ENCODE measurements at places on chromosomes 16 and 17. TPM values are rescaled to one million over a fixed set of nuclear protein-coding genes. Genes with fewer than 3 reads are reported as not detected.

DNA sequence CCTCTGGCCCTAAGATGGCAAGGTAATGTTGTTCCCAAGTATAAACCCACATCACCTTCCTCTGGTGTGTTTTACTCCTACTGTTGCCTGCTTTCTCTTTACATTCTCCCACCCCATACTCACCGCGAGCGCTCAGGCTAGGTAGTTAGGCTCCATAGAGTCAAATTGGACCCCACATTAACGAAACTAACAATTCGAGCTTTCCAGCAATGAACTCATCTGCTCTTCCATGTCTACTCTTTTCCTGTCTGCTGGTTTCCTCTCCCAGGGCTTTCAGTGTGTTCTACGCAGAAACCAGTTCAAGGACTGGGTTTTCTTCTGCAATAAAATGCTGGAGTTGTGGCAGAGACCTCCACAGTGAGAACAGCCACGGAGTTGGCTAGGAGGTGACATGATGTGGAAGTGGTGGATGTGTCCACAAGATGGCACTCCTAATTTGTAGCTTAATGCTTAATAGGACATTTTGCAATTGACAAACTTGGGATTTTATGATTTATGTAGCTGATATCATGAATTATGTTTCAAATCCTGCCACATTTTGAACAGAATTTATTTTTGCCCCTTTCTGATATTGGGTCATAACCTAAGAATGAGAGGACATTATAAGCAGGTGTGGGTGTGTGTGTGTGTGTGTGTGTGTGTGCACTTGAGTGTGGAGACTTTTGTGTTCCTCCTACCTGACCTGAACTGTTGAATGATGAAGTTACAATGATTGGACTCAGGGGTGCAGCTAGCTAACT lies 2.2 kb upstream of the UQCRC2 start:
- H3K27ac ChIP-seq: no peak overlapping the region
- H3K4me1 ChIP-seq: peaks cover 3% of the 10 kb centered on the region
- no peak overlapping the region for H3K4me3 ChIP-seq
- DNase-seq: peak; percentile 51

SPATA32 gene
- total RNA-seq: not detected

GRCh38 chr17:37180376-37180775 lies 195.4 kb upstream of the C17orf78 start:
- no peaks in the 10 kb centered on the region for H3K36me3 ChIP-seq
- no peak for DNase-seq
- H3K27ac ChIP-seq: no peak overlapping the region
- no peaks in the 10 kb centered on the region for H3K27me3 ChIP-seq
- H3K4me1 ChIP-seq: peaks cover 5% of the 10 kb centered on the region

- no peak for DNase-seq
- no peaks in the 10 kb centered on the region for H3K36me3 ChIP-seq
- no peaks in the 10 kb centered on the region for H3K4me1 ChIP-seq
- no peak overlapping the region for H3K27ac ChIP-seq
Observed at GRCh38 chr16:83550183-83550569, 257.6 kb upstream of the HSBP1 start.

GRB7 gene
- total RNA-seq: under 0.01 TPM

DNA sequence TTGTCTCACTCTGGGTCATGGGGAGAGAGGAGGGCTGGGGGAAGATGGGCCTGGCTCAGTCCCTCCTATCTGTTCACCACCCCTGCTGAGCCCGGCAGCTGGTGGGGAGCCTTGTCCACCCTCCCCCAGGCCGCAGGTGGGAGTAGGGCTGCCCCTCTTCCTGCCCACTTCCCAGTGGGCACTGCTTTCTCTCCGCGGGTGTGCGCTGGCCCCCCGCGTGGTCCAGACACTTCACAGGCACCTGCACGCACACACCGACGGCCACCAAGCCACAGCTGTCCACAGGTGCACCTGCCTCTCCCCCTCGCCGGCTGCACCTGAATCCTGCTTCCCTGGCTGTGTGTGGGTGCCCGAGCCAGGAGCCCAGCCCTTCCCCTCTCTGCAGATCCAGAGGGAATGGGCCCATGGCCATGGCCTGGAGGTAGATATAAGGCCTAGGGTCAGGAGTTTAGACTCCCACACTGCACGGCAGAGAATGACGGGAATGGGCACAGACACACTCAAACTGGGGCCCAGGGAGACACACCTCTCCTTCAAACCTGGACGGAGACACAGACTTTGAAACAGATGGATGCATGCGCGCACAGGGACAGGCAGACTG lies 2.0 kb downstream of the NHERF2 start:
- no peaks in the 10 kb centered on the region for H3K27me3 ChIP-seq
- DNase-seq: no peak
- no peak overlapping the region for H3K27ac ChIP-seq
- peaks cover 2% of the 10 kb centered on the region for H3K36me3 ChIP-seq
- H3K4me1 ChIP-seq: peaks cover 29% of the 10 kb centered on the region

DNA sequence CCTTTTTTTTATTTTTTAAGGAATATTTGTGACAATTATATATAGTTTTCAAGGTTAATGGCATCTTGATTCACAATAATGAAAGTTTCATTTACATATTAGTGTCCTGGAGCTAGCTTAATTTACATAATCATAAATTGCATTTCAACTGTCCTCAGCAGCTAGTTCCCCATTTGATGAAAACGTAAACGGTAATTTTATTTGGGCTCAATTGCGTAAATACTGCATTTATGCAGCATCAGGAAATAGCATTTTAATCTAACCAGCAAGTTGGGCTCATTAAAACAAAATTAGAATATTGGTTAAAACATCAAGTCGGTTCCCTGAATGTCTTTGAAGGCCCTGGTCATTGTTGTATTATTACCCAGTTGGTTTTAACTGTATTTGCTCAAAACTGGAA lies 136.8 kb upstream of the CDH5 start:
- no peaks in the 10 kb centered on the region for H3K36me3 ChIP-seq
- no peak overlapping the region for H3K27ac ChIP-seq
- H3K4me3 ChIP-seq: no peak overlapping the region
- no peaks in the 10 kb centered on the region for H3K27me3 ChIP-seq

DNA sequence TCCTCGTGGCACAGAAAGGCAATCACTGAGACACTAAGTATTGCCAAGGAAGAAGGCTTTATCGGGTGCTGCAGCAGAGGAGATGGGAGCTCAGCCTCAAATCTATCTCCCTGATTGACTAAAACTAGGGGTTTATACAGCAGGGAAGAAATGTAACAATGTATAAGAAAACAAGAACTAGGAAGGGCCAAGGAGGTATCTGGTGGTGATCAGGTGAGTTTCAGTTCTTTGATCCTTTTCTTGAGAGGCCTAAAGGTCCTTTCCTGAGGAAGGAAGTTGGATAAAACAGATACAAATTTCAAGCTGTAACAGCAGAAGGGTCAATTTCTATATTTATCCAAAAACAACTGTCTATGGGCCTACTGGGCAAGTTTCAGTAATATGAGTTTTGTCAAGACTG lies 212.4 kb downstream of the COPRS start:
- DNase-seq: no peak
- no peaks in the 10 kb centered on the region for H3K27me3 ChIP-seq
- H3K27ac ChIP-seq: no peak overlapping the region
- H3K4me3 ChIP-seq: no peak overlapping the region
- H3K36me3 ChIP-seq: no peaks in the 10 kb centered on the region
- no peaks in the 10 kb centered on the region for H3K4me1 ChIP-seq

DNA sequence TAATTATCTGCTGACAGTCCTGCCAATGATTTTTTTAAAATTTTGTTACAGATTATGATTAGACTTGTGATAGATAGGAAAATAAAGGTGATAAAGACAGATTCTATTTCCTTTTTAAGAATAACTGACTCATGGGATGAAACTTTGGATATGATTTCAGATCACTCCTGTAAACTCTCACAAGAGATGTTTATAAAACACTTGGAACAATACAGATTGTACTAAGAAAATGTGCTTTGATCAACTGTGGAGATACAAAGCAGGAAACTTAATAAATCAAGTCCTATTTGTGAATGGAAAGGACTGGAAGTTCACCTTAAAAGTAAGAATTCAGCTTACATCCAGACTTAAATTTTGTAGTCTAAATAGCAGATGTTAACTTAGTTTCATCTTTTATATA lies 21.4 kb downstream of the MRTFB start:
- H3K4me3 ChIP-seq: no peak overlapping the region
- DNase-seq: peak; percentile 25
- no peaks in the 10 kb centered on the region for H3K27me3 ChIP-seq
- H3K36me3 ChIP-seq: no peaks in the 10 kb centered on the region

- H3K36me3 ChIP-seq: no peaks in the 10 kb centered on the region
- H3K27ac ChIP-seq: no peak overlapping the region
- H3K4me3 ChIP-seq: no peak overlapping the region
- H3K4me1 ChIP-seq: no peaks in the 10 kb centered on the region
Observed at GRCh38 chr16:10675216-10675615, 19.5 kb downstream of the TEKT5 start.

DNA sequence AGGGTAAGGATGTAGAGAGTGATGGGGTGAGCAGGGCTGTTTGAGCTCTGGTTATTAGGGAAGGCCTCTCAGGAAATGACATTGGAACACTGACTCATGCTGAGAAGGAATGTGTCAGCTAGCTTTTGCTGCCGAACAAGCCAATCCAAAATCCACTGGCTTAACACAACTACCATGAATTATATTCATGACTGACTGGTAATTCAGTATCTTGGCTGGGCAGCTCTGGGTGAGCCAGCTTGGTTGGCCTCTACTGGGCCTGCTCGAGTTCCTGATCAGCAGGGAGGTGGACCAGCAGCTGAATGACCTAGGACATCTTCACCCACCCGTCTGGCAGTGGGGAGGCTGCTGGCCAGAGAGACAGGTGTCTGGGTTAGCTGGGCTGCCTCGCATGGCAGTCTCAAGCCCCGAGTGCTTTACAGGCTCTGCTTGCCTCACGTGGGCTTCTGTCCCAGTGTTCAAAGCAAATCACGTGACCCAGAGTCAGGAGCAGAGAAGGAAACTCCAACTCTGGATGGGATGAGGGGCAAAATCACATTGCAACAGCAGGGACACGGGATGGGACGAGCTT lies 209.4 kb downstream of the KATNIP start:
- H3K4me1 ChIP-seq: peaks cover 4% of the 10 kb centered on the region
- peak overlapping the region; percentile 38 for H3K27ac ChIP-seq
- H3K27me3 ChIP-seq: no peaks in the 10 kb centered on the region
- H3K4me3 ChIP-seq: no peak overlapping the region
- peak; percentile 55 for DNase-seq

GRCh38 chr17:77460514-77461046 lies 319.8 kb downstream of the SEC14L1 start:
- H3K4me1 ChIP-seq: peaks cover 13% of the 10 kb centered on the region
- H3K36me3 ChIP-seq: peaks cover 3% of the 10 kb centered on the region
- DNase-seq: no peak
- H3K27me3 ChIP-seq: no peaks in the 10 kb centered on the region
- H3K4me3 ChIP-seq: no peak overlapping the region

GAS2L2 gene
- total RNA-seq: not detected

- H3K27ac ChIP-seq: no peak overlapping the region
- H3K27me3 ChIP-seq: peaks cover 5% of the 10 kb centered on the region
- H3K4me3 ChIP-seq: no peak overlapping the region
- H3K36me3 ChIP-seq: no peaks in the 10 kb centered on the region
- no peak for DNase-seq
Observed at GRCh38 chr17:46868689-46869187, 17.4 kb downstream of the WNT9B start.

ALKBH5 gene
- 103 TPM for total RNA-seq

- no peaks in the 10 kb centered on the region for H3K36me3 ChIP-seq
- no peak overlapping the region for H3K27ac ChIP-seq
- H3K4me3 ChIP-seq: no peak overlapping the region
- H3K4me1 ChIP-seq: no peaks in the 10 kb centered on the region
- DNase-seq: no peak
- H3K27me3 ChIP-seq: peaks cover 3% of the 10 kb centered on the region
Observed at GRCh38 chr17:43841282-43841681, 5.7 kb upstream of the CD300LG start.

OR1F1 gene
- total RNA-seq: not detected

- H3K36me3 ChIP-seq: no peaks in the 10 kb centered on the region
- no peak overlapping the region for H3K4me3 ChIP-seq
- H3K27me3 ChIP-seq: no peaks in the 10 kb centered on the region
Observed at GRCh38 chr17:59367657-59368045, 36.2 kb downstream of the YPEL2 start.

DNA sequence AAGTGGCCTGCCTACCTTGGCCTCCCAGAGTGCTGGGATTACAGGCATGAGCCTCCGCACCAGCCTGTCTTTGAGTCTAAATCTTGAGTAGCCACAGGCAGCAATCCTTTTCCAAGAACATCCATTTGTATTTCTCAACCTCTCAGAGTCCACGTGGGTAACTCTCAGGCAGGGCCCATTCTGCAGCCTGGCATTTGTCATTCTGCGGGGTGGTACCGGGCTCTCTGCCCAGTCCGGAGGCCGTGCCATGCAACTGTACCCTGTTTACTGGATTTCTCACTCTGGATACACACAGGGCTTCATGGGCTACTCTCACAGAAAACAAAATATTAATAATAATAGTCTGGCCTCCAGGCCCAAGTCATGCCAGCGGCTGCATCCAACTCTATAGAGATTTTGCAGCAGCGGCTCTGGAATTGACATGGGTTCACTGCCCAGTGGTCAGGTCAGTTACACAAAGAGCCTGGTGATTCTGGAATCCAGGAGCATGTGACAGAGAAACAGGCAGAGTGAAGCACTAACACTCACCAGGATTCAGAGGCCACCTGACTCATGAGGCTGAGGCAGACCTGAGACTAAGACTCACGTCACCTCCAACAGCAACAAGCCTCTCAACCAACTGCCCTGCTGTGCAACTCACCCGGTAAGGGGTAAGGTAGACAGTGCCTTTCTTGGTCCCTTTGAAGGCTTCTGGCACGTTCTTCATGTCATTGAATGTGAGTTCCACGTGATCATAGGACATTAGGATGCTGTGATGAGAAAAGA lies 4.0 kb downstream of the WBP2 start:
- H3K4me1 ChIP-seq: peaks cover 7% of the 10 kb centered on the region
- H3K27ac ChIP-seq: no peak overlapping the region
- no peaks in the 10 kb centered on the region for H3K27me3 ChIP-seq
- H3K36me3 ChIP-seq: peaks cover 18% of the 10 kb centered on the region
- peak; percentile 65 for DNase-seq

DNA sequence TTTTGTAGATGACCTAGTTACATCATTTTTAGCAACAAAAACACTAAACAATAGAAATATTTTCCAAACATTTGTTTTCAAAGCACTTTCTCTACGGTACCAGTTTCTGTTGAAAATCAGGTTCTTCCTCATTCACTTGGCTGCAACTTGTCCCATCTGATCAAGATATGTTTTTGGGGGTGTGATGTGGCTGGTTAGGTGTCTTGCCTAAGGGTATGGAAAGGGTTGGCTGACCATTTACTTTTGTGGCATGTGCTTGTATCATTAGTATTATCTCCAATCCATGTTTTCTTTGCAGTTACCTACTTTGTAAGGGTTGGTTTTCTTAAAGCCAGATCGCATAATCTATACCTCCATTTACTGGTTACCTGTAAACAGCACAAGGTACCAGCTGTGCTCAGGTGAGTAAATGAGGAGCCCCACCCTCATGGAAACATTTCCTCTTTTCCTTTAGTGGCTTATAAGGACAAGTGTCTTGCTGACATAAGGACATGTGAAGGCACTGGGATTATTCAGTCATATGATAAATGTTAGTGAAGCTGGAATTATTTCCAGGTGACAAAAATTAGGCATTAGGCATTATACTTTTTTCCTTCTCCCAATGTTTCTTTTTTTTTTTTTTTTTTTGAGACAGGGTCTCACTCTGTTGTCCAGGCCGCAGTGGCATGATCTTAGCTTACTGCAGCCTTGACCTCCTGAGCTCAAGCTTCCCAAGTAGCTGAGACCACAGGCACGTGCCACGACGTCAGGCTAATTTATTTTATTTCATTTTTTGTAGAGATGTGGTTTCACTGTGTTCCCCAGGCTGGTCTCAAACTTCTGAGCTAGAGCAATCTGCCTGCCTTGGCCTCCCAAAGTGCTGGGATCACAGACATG lies 162.0 kb downstream of the CCDC182 start:
- H3K4me1 ChIP-seq: no peaks in the 10 kb centered on the region
- no peak for DNase-seq
- H3K4me3 ChIP-seq: no peak overlapping the region
- no peaks in the 10 kb centered on the region for H3K36me3 ChIP-seq
- peaks cover 2% of the 10 kb centered on the region for H3K27me3 ChIP-seq

All from fibroblast of lung (primary cell).